ENCODE measurements at places on chromosomes 2 and 18.

GRCh38 chr2:238136820-238137537, 1.5 kb upstream of the KLHL30 start:
- no peak for DNase-seq

- no peak for DNase-seq
These were observed 1.3 kb downstream of the MGAT4A start for GRCh38 chr2:98729652-98730051.

DNA sequence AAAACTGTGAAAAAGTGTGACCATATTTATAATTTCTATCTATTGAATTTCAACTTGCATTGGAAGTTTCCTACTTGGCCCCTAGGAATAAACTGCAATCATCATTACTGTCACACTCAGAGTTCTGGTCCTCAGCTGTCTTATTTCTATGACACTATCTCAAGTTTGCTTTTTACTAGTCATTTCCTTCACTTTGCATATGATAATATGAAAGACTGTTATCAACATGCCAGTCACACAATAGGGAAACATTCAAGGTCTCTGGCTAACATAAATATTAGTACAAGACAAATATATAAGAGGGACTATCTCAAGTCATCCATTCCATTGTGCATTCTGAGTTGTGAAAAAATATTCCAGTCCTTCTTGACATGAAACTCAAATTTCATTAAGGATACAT, 28.7 kb downstream of the DNAH6 start:
- no peak for DNase-seq

DNA sequence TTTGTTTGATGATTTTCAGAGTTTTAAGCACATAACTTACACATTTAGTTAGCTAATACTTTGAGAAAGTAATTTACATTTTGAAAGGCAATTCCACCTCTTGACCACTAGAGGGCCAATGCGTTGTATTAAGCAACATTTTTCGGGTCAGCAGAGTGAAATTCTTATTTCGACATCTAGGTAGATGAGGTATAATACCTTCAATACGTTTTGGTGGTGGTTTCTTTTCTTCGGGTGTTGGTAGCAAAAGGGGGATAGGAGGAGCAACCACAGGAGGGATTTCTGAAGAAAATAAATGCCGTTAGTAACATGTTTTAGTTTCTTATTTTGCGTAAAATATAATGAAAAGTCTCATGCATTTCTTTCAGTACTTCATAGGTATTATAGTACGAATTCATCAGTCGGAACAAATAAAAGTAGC, 106.3 kb downstream of the TTN start:
- no peak for DNase-seq

DNA sequence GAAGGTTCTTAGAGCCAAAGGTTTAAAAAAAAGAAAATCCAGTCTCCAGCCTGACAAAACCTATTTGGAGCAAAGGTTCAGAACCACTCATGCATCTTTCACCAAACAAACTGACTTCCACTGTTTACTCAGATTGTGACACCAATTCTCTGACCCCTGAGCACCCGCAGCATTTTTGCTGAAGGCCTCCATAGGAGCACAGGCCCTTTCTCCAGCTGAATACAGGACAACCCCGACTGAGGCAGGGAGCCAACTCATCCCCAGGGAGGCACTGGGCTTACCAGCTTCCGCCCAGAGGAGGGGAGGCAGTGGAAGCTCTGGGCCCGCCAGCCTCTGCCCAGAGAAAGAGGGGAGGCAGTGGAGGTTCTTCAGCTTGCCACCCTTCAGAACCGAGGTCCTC, 51.0 kb upstream of the CNGA3 start:
- no peak for DNase-seq

- no peak for DNase-seq
These were observed 340.7 kb downstream of the LPIN1 start for GRCh38 chr2:12087175-12087574.

DNA sequence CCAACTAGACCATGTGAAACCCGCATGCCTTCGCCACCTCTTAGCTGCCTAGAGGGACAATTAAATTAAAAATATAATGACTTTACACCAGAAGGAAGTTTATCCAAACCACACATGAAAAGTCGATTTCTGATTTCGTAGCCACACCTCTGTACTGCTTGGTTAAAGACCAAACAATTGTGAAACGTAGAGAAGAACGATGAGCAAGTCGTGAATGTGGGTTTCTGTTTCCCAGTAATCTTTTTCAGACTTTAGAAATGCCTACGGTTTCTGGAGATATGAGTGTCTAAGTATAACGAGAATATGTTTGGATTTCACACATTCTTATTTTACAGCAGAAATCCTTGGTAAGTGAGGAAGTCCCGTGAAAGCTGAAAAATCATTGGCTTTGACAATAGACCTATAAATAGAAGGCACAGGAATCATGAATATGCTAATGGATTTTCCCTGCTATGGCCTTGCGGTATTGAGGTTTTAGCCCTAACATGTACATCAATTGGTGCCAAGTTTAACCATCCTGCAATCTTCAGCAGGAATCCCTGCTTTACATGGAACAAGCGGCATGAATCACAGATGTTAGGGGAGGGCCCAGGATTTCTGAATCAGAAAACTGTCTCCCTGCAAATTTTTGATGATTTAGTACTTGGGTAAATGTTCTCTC, 105.6 kb downstream of the TTC32 start:
- DNase-seq, result no peak

DNA sequence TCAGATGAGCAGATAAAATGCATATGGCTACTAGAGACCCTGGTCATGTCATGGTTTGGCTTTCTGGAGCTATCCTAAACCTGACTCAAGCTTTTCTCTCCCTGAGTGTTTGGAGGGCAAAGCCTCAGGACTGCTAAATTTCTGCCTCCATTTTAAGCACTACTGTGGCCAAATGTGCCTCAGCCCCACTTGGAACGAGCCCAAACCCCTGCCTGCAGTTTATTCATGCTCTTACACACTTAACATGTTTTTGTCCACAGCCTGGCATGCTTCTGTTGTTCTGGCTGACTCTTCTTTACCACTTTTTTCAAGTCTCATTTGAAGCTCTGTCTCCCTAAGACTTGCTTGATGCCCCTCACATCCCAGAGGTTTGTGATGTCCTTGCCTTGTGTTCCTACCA, 24.7 kb downstream of the MGAT5 start:
- DNase-seq, result no peak

DNA sequence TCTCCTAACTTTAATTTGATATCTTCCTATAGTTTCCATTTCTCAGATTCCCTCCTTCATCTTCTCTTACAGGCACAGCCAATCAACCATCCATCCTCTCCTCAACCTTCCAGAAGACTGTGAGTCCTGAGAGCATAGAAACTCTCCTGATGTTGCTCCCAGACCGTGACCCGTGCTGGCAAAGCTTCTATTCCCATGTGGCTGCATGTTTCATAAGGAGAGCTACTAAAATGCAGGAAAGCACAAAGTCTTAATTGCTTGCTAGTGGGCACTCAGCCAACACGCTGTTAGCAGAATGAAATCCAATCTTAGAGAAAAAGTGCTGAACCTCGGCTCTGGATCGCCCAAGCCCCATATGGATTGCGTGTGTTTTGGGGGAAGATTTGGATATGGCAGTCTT, 1244.7 kb upstream of the ZEB2 start:
- DNase-seq, result no peak

- DNase-seq, result no peak
These were observed 65.6 kb downstream of the RAPH1 start for GRCh38 chr2:203469546-203469945.

GRCh38 chr2:60597346-60597745, 43.9 kb upstream of the BCL11A start:
- DNase-seq, result no peak

GRCh38 chr2:119106301-119106897, 52.2 kb downstream of the C1QL2 start:
- DNase-seq, result peak; percentile 17
